CD4-positive, CD25-positive, alpha-beta regulatory T cell (primary cell): ENCODE measurements at places on chromosomes 7 and 10.

GRCh38 chr7:8773518-8773917, 340.1 kb downstream of the NXPH1 start:
- H3K36me3 ChIP-seq, result no peaks in the 10 kb centered on the region
- H3K4me1 ChIP-seq, result no peaks in the 10 kb centered on the region
- H3K4me3 ChIP-seq, result no peak overlapping the region
- no peaks in the 10 kb centered on the region for H3K27me3 ChIP-seq
- H3K27ac ChIP-seq, result no peak overlapping the region

DNA sequence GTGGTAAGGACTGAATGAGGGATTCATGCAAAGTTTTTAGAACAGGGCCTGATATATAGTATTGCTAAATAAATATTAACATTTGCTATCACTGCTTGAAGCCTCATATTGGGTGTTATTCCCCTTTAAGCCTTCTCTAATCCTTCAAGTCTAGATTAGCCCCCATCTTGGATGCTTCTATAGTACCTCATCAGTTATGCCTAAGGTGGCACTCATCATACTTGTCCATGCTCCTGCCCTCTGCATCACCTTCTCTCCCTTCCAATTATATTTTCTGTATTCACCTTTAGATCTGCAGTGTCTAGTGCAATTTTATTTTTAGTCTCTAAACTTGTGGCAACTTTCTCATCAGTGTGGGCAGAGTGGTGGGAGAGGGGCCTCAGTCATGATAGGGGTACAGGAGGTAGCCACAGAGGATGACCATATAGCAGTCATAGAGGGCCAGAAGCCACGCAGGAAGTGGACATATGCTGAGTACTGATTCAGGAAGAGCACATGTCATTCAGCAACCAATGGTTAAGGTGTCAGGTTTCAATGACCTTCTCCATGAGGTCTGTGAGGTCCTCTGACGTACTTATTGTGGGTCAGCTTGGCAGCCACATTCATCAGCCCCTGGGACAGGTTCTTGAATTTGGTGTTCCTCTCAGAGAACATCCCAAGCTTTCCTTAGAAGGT, 2.5 kb downstream of the ENTPD1 start:
- H3K27me3 ChIP-seq, result no peaks in the 10 kb centered on the region
- no peak for DNase-seq
- peak overlapping the region; percentile 72 for H3K27ac ChIP-seq
- peak overlapping the region; percentile 88 for H3K4me3 ChIP-seq

DNA sequence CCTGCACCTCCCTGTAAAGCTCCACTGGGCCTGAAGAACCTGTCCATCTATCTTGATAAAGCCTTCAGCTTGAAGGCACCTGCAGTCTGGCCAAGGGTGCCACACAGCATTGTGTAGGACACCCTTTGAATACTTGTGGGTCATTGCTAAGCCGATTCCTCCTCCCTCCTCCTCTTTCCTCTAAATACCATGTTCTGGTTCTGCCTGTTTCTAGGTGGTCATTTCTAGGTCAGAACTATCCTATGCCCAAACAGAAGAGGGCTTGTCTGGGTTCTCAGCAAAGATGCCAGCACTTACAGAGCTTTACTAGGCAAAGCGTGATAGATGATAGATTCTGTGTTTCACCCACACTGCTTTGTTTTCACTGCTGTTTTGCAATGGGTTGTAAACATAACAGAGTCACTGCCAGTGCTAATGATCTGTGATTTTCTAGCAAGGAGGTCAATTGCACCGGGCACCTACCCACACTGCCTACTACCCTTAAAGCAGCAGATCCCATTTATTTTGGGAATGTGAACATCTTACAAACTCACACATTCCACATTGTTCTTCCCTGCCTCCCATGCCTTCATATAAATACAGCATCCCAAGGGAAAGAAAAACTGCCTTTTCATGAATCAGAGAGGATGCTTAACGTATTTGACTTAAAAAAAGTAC, 279.1 kb upstream of the PITRM1 start:
- DNase-seq, result no peak
- peak overlapping the region; percentile 67 for H3K4me3 ChIP-seq
- H3K36me3 ChIP-seq, result no peaks in the 10 kb centered on the region
- peak overlapping the region; percentile 24 for H3K27ac ChIP-seq
- peaks cover 22% of the 10 kb centered on the region for H3K4me1 ChIP-seq

- no peak overlapping the region for H3K27ac ChIP-seq
- H3K4me1 ChIP-seq, result no peaks in the 10 kb centered on the region
- no peaks in the 10 kb centered on the region for H3K36me3 ChIP-seq
Observed at GRCh38 chr10:16865766-16866165, 48.5 kb upstream of the RSU1 start.

DNA sequence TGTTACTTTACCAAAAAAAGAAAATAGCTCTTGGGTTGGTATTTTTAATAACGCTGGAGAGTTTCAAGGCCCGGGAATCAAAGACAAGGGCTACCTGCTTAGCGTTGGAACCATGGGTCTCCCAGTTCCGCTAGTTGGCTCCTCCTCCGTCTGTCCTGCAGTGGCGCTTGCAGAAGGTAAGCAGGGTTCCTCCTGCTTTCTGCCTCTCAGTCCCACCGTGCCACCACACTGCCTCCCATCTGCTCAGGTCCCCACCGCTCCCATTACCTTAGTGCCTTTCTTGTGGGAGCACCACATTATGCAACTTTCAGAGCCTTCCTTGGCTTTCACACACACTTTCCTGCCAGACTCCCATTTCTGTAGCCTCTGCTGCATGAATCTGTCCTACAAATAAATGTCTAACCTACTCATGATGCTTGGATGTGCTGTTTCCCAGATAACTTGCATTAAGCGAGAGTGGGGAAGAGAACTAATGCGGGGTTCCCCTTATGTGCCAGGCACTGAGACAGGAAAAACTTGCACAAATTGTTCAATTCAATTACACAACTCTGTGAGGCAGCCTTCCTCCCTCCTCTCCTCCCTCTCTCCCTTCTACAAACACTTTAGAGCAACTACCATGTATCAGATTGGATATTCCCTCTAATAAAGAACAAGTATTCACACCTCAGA, 124.5 kb downstream of the AOAH start:
- no peaks in the 10 kb centered on the region for H3K4me1 ChIP-seq
- H3K36me3 ChIP-seq, result no peaks in the 10 kb centered on the region
- no peak overlapping the region for H3K4me3 ChIP-seq
- no peaks in the 10 kb centered on the region for H3K27me3 ChIP-seq
- H3K27ac ChIP-seq, result no peak overlapping the region
- DNase-seq, result no peak

DNA sequence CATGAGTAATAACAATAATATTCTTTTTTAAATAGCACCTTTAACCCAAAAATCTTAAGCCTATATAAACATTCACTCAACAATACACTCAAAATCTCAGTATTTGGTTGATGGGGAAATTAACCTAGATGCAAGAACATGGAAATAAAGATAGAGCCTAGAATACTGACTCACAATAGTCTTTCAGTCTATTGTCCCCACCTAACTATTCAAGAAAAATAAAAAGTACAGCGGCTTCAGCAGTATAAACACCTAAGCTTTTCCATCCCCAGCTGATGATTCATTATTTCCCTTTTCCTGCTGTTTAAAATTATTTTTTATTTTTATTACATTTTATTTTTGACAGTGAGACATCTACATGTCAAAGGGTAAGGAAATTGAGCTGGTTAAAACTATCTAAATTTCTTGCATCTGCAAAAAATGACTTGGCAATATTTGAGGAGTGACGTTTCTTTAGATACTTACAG, 201.4 kb downstream of the FZD1 start:
- no peak for DNase-seq
- H3K27ac ChIP-seq, result no peak overlapping the region

GRCh38 chr10:74587109-74587854, 239.1 kb upstream of the KAT6B start:
- peak overlapping the region; percentile 8 for H3K4me3 ChIP-seq
- H3K4me1 ChIP-seq, result peaks cover 46% of the 10 kb centered on the region
- DNase-seq, result no peak
- H3K27ac ChIP-seq, result peak overlapping the region; percentile 84

DNA sequence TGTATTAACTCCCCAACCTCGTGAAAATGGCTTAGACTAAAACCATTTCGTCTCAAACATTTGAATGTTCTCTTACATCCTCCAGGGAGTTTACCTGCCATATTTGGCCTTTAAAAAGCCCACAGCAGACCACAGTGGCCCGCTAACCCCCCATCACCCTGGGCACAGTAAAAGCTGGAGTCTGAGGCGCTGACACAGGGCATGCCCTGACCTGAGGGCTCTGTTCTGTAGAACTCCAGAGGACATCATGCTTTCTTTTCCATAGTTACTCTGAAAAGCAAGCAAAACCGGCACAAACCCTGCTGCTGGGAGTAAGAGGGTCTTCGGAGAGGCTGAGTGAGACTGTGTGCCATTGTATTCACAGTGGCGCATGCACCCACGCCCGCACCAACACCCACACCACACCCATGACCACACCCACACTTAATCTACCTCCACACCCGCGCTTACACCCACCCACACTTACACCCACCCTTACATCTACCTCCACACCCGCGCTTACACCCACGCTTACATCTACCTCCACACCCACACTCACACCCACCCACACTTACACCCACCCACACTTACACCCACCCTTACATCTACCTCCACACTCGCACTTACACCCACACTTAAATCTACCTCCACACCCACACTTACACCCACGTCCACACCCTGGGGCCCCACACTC, 32.1 kb downstream of the LRRC27 start:
- H3K4me1 ChIP-seq, result no peaks in the 10 kb centered on the region
- no peaks in the 10 kb centered on the region for H3K27me3 ChIP-seq
- peak; percentile 19 for DNase-seq
- no peaks in the 10 kb centered on the region for H3K36me3 ChIP-seq
- H3K27ac ChIP-seq, result no peak overlapping the region

GRCh38 chr7:134546955-134547354, 2.0 kb upstream of the AKR1B15 start:
- H3K27ac ChIP-seq, result no peak overlapping the region
- H3K4me1 ChIP-seq, result peaks cover 4% of the 10 kb centered on the region
- DNase-seq, result peak; percentile 0
- H3K36me3 ChIP-seq, result no peaks in the 10 kb centered on the region
- peaks cover 2% of the 10 kb centered on the region for H3K27me3 ChIP-seq
- no peak overlapping the region for H3K4me3 ChIP-seq

DNA sequence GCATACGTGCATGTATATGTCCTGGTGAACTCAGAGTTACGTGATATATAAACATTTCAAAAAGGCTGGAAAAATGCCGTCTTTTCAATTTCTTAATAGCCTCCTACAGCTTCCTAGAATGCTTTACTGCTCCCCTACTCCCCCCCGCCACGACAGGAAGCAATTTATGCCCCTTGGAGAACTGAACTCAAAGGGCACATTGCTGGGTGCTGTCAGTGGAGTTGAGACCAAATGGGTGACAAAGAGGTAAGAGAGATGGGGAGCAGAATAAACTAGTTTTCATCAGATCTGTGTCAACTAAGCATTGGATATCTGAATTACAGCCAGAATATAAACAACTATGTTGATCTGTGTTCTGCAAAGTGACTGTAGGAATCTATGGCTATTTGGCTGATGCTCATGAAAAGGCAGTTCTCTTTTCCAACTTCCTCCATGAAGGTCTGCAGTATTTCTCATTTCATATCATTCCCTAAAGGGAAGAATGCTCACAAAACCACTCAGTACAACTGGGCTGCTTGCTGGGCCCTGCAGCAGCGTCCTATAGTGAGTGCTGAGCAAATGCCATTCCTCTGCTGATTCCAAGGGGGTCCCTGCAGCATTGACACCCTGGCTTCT, 171.3 kb upstream of the HPS1 start:
- H3K27me3 ChIP-seq, result peaks cover 4% of the 10 kb centered on the region
- H3K4me3 ChIP-seq, result no peak overlapping the region
- no peak for DNase-seq
- H3K27ac ChIP-seq, result no peak overlapping the region
- H3K4me1 ChIP-seq, result no peaks in the 10 kb centered on the region

- DNase-seq, result no peak
- H3K27me3 ChIP-seq, result peaks cover 5% of the 10 kb centered on the region
- no peak overlapping the region for H3K4me3 ChIP-seq
- no peaks in the 10 kb centered on the region for H3K4me1 ChIP-seq
- H3K36me3 ChIP-seq, result no peaks in the 10 kb centered on the region
Observed at GRCh38 chr10:112304267-112304859, 21.2 kb downstream of the TECTB start.

DNA sequence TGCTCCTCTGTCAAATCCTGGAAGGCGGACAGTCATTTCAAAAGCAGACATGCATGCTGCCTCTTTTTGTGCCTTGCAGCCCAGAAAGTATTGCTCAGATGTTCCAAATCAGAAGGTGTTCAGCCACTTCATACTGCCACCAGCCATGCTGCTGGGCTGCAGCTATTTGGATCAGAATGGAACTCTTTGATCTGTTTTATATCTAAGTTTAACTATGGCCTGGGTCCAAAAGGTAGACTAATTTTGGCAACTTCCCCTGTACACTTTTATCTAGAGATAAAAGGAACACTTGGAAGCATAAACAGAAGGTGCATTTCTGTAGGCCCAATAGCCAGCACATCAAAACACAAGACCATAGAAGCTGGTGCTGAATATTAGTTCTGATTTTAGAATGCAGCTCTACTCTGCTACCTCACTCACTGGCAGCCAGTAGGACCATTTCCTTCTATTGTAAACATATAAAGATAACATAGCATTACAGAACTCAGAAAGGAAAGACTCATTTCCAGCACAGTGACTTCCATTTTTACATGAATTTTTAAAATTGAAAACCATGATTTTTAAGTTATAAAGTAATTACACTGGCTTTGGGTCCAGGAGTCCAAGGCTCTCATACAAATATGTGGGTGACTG, 143.1 kb upstream of the CAV2 start:
- H3K4me3 ChIP-seq, result no peak overlapping the region
- no peaks in the 10 kb centered on the region for H3K27me3 ChIP-seq
- H3K36me3 ChIP-seq, result no peaks in the 10 kb centered on the region
- H3K27ac ChIP-seq, result no peak overlapping the region

DNA sequence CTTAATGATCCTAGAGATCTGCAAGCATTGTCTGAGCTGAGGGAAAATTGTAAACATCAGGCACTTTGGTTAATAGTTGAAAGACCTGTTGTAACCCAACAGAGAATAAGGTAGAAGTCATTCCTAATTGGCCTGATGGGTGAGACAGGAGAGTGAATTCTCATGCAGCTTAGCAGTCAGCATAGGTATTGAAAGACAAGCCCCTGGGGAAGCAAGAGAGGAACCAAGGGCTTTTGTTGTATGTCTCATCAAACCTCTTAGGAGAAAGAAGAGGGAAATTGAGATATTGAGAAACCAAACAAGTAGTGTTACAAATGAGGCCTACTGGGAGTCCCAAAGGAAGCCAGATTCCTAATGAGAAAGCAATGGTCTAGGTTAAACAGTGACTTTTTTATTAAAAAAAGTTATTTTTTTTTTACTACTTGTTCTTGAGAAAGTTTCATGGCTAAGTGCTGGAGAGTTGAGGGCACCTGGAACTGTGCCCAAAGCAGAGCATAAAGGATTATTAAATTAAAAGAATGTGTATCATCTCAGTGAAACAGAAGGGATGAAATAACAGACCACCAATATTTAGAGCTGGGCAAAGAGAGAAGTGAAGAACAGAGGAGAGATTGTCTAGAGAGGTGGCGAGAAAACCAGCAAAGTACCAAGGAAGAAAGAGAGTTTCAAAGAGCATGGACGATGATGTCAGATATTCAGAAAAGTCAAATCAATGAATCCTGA, 168.9 kb downstream of the CDK14 start:
- H3K27me3 ChIP-seq, result no peaks in the 10 kb centered on the region
- no peaks in the 10 kb centered on the region for H3K36me3 ChIP-seq
- H3K4me3 ChIP-seq, result no peak overlapping the region
- no peaks in the 10 kb centered on the region for H3K4me1 ChIP-seq
- DNase-seq, result no peak
- no peak overlapping the region for H3K27ac ChIP-seq
